Articular chondrocyte of knee joint (primary cell): ENCODE measurements at places on chromosomes 11 and 22. TPM values are rescaled to one million over a fixed set of nuclear protein-coding genes. Genes with fewer than 3 reads are reported as not detected.

APOA1 gene
- not detected in 2 replicates for total RNA-seq

ARSA gene
- 28.0 and 30.6 TPM in 2 replicates for total RNA-seq

ABCC8 gene
- total RNA-seq = 0.26 and 0.54 TPM in 2 replicates

TBX1 gene
- total RNA-seq = under 0.01 TPM in 1 of 2 replicates, not detected in the other

MUC6 gene
- total RNA-seq = not detected in 2 replicates

KRTAP5-9 gene
- 0.39 TPM in 1 of 2 replicates, not detected in the other for total RNA-seq

DCHS1 gene
- 13.7 and 17.4 TPM in 2 replicates for total RNA-seq

NCF4 gene
- not detected in 2 replicates for total RNA-seq

CLTCL1 gene
- total RNA-seq = 5.9 and 10.1 TPM in 2 replicates

LINC01488 gene
- not detected in 2 replicates for total RNA-seq

NXPE1 gene
- total RNA-seq = 0.11 TPM in 1 of 2 replicates, not detected in the other

IL17REL gene
- not detected in 2 replicates for total RNA-seq

OR5T3 gene
- not detected in 2 replicates for total RNA-seq

SART1 gene
- 24.2 and 24.4 TPM in 2 replicates for total RNA-seq
